ENCODE measurements at places on chromosomes 2 and 18.
A peak's percentile ranks its signal among the peaks of the same experiment; 100 is the strongest.

DNA sequence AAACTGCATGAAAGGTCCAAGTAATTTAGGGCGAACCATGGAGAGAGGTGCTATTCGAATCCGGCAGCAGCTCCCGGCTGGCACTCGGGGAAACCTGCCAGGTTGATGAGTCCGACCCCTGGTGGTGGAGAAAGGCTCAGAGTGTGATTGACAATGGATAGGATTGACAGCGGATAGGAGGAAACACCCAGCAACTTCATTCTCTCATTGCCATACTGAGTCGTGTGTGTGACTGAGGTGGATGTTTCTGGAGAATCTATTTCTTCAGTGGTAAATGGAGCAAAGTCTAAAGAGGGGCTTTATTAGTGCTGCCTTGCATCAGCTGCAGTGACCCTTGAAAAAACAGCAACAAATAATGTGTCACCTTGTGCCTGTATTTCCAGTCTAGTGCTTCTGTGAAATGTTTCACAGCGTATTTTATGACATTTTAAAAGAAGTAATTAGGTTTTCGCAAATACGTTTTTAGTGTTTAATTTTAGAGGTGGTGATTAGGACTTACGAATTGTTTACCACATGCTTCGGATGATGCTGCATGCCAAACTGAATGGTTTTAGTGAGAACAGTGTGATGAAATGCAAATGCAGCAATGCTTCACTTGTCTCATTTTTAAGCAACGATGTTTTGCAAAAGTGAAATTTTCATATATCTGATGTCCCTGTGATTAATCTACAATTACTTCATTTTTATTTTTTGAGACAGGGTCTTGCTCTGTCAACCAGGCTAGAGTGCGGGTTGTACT, 102.0 kb downstream of the DCDC2C start:
- DNase-seq = no peak

GRCh38 chr2:181458871-181459270, 1.7 kb downstream of the ITGA4 start:
- DNase-seq = no peak

DNA sequence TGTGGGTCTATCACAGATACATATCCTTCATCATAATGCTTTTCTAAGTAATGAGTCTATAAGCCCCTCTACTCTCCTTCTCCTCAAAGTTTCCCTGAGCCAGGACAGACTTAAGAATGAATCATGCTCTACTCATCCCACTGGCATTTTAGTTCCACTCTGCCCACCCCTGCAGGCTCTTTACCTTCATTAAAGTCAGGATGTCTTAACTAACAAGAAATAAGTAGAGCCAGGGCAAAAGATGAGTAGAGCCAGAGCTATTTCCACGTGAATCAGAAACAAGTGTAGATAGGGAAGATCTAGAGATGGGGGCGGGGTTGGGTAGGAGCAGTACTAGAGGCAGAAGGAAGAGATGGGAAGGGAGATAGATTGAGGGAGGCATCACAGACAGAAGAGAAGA, 790.5 kb downstream of the RNF144A start:
- peak; percentile 90 for DNase-seq

- DNase-seq = no peak
Measured at GRCh38 chr2:215613888-215614287, 178.0 kb upstream of the FN1 start.

GRCh38 chr2:70443726-70444125, 109.9 kb downstream of the TGFA start:
- DNase-seq = no peak

DNA sequence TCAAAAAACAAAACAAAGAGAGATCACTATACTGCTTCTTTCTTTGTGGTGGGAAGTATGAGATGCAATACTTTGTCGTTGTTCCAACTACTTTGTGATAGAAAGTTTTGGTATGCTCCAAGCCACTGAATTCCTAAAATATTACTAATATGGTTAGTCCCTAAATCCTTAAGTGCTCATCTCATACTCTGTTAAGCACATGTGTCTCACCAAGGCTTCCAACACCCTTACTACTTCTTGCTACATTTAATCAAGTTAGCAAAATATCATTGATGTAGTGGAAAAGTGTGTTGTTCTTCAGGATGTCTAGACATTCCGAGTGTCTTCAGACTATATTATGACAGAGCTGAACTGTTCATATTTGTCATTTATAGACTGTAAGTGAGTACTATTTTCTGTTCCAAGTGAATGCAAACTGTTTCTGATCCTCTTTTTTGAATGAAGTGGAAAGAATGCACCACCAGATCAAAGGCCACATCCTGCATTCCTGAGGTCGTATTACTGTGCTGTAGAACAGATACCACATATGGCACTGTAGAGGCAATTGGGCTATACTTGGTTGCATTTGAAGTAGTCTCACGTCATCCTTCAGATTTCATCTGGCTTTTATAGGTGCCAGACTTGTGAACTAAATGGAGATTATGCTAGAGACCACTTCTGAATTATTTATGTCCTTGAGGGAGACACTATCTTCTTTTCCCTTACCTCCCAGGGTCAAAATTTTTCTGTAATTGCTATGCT, 298.4 kb upstream of the ZNF521 start:
- peak; percentile 99 for DNase-seq

- peak; percentile 77 for DNase-seq
Measured at GRCh38 chr2:174259981-174260380, 11.6 kb upstream of the OLA1 start.

- DNase-seq = peak; percentile 59
Measured at GRCh38 chr2:47631792-47632398, 151.1 kb upstream of the MSH6 start.

DNA sequence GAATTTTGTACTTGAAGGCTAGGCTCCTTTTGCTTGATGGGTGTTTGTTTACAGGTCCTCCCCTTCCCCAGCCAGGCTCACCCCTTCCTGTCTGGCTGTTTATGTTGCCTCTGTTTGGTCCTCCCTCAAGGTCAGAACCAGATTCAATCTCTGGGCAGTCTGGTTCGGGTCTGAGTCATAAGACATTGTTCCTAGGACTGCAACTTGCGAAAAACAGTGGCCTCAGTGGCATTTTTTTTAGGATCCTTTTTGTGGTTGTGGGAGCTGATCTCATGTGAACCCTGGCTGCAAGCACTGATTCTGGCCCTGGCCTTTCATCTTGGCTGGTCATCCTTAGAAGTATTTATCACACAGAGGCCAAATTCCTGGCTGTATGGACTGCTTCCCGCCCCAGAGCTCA, 370.4 kb downstream of the CLIP4 start:
- no peak for DNase-seq

- no peak for DNase-seq
Measured at GRCh38 chr2:157377861-157378260, 52.2 kb upstream of the ERMN start.

DNA sequence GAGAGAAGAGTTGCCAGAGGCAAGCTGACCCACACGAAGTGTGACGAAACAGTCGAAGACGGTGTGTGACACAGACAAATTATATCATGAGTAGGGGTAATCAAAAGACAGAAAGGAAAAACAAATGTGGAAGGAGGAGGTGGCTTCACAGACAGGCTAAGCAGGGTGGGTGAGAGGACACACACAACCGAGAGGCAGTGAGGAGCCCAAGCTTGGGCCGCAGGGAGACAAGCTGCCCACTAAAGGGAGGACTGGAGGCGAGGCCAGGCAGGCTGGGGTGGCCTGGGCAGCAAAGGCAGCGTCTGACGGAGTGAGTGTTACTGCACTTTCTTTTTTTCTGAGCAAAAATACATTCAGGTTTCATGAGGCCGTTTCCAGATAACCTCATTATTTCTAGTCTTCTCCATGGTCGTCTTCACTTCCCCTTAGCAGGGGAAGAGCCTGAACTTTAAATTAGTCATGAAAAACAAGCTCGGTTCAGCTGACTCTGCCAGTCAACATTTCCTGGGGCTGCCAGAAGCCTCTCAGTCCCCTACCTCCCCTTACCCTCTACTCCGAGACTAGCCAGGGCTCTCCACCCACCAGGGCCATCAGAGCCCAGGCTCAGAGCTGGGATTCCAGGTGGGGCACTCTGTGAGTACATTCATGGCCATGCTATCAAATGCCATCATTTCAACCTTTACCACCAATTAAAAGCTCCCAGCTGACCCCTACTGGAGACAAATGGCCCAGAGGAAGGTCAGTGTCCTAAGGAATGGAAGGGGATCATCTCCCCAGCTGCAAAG, 13.8 kb upstream of the ZFP36L2 start:
- no peak for DNase-seq

DNA sequence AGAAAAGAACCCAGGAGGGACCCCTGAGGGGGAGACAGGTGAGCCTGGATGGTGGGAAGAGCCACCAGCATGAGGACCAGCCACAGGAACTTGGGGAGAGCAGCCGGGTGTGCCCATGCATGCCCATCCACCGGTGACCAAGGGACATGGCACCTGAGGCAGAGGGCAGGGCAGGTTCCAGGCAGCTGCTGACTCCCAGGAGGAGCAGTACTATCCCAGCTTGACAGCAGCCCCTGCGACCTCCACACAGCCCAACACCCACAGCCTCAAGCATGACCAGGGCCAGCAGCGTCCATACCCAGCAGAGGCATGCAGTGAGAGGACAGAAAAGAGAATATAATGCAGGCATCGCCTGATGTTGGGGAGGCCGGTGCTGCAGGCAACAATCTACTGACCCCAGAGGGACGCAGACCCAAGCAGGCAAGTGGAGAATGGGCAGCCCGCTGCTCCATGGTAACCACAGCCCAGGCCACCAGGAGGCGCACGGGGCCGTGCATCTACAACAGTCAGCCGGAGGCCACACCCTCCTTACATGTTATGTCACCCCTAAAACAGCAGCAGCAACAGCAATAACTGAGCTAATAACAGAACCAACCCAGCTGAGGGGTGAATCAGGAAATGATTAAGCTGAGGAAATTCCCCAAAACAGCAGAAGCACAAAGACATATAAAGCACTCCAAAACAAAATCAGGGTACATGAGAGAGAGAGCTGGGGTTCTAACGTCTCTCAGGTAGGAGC, 44.1 kb downstream of the ANKMY1 start:
- DNase-seq = peak; percentile 71

DNA sequence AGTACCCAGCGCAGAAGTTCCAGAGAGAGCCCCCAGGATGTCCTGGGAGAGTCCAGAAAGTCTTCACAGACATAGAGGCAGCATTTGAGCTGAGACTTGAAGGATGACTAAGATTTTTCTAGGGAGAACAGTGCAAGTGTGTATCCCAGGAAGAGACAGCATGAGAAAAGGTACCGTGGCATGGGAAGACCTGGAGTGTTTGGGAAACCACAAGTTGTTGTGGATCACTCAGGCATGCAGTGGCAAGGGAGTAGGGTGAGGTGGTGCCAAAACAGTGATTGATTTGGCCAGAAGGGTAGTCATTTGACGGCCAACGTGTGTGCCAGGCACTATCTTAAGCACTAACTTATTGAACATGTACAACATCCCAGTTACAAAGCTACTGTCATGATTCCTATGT, 24.5 kb upstream of the KCNK3 start:
- DNase-seq = no peak

DNA sequence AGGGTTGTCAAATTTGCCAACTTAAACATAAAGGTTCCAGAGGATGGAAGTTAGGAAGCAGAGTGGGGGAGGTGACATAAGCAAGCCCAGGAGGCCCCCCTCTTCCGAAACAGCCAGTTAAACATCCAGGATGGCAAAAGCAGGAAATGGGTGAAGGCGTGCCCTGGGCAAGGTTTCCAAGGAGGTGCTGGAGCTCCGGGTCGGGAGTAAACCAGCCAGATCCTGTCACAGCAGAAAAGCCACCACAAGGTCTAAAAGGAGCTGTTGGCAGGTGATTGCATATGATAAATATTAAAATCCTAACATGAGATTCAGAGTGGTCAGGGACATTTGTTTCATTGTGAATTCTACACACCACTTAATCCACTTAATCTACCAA, 572.2 kb upstream of the SALL3 start:
- no peak for DNase-seq

GRCh38 chr18:21012308-21012707, 99.3 kb downstream of the ROCK1 start:
- DNase-seq = no peak

- DNase-seq = peak; percentile 5
Measured at GRCh38 chr2:118913803-118914645, 28.0 kb upstream of the MARCO start.

DNA sequence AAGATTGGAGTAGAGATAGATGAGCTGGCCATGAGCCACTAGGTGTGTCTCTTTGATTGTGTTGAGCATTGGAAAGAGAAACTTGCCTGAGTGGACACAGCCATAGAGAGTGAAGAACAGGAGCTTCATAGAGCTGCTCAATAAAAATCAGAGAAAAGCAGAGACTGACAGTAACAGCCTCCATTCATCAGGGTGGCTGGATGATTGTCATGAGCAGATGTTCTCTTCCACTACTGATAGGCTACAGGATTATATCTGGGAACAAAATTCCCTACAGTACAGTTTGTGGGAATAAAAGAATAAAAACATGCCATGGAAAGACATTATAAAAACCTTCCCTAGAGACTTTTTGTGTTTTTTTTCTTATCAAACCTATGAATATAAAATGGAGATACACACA, 404.8 kb upstream of the ACVR2A start:
- no peak for DNase-seq

GRCh38 chr2:72367530-72368225, 220.0 kb upstream of the CYP26B1 start:
- peak; percentile 88 for DNase-seq

DNA sequence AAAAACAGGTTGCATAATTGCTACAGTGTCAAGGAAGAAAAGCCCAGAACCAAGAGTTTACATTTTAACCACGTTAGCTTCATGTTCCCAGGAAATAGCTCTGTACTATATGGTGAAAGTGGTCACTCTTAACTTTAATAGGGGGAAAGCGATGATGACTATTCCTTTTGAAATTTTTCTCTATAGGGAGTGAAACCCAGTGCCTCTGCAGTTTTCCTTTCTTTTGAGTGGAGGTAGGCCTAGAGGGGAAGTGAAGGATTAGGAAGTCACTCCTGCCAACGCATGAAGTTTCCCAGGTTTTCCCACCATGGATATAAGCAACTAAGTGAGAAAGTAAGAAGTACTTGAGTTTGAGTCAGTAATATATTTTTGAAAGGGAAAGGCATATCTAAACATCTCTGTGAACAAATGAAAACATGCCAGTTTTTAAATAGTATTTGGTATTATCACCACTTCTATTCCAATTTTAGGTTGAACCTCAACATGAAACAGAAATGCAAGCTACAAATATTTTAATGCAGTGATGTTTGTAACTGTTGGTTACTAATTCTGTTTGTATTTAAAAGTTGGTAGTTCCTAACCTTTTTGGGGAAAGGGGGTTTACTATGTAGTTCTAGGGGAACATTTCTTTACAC, 91.9 kb downstream of the VRK2 start:
- peak; percentile 48 for DNase-seq

DNA sequence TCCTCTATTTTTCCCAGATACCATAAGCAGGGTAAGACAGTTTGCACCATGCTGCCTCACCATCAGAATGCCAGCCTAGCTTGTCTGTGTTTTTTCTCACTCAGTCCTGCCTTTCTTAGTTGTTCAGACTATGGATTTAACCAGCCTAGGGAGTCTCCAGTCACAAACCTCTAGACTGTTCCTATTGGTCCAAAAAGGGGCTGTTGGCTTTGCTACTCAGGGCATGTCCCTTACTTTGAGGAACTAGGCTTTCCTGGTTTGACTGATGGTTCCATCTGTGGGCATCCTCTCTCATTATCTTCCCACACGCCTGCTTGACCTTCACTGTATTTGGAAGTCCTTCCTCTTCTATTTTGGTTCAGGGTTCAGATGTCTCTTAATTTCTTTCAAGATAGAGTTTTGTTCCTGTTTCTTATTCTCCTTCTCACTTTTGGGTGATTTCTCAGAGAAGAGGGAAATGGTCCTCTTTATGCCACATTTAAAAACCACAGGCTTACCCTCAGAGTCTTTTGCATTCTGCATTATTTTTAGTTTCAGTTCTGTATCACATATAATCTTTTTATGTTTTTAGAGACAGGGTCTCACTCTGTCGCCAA, 31.3 kb upstream of the TMEM131 start:
- DNase-seq = no peak

GRCh38 chr2:479031-479430, 191.1 kb upstream of the ALKAL2 start:
- DNase-seq = no peak
